ENCODE measurements at places on chromosomes 16 and 17.

- DNase-seq = no peak
These were observed 5.8 kb downstream of the PMFBP1 start for GRCh38 chr16:72166151-72166550.

- peak; percentile 92 for DNase-seq
These were observed 16.0 kb upstream of the TANC2 start for GRCh38 chr17:62950067-62950466.

- no peak for DNase-seq
These were observed 40.8 kb downstream of the SPOP start for GRCh38 chr17:49637050-49637449.

GRCh38 chr17:50311483-50311882, 34.4 kb upstream of the XYLT2 start:
- no peak for DNase-seq

DNA sequence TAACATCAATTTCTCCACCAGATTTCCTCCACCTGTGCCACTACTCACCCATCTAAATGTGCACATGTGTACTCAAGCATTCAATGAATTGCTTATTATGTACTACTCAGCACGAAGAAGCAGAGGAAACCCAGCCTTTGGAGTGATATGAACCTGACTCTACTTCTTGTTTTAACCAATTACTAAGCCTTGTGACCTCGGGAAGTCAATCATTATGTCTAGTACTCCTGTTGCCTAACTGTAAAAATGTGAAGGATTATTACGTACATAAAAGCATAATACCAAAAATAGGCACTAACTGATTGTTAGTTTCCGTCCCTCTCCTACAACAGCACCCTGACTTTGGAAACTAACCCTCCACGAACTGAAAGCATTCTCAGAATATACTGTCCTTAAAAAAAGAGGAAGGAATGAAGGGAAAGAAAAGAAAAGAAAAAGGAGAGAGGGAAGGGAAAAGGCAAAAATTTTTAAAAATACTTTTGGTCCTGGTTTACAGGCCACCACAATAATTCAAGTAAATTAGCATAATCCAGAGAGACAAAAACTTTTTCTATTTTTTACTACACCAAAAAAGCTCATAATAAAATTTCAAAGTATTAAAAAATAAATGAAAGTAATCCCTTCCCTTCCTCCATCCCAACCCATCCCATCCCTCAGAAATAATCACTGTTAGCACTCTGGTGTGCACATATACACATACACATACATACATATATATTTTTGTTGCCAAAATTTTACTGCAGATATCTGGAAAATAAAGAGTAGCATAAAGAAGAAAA, 53.6 kb downstream of the KANSL1 start:
- DNase-seq = no peak

GRCh38 chr17:9370467-9370866, 205.2 kb downstream of the STX8 start:
- DNase-seq = peak; percentile 32

DNA sequence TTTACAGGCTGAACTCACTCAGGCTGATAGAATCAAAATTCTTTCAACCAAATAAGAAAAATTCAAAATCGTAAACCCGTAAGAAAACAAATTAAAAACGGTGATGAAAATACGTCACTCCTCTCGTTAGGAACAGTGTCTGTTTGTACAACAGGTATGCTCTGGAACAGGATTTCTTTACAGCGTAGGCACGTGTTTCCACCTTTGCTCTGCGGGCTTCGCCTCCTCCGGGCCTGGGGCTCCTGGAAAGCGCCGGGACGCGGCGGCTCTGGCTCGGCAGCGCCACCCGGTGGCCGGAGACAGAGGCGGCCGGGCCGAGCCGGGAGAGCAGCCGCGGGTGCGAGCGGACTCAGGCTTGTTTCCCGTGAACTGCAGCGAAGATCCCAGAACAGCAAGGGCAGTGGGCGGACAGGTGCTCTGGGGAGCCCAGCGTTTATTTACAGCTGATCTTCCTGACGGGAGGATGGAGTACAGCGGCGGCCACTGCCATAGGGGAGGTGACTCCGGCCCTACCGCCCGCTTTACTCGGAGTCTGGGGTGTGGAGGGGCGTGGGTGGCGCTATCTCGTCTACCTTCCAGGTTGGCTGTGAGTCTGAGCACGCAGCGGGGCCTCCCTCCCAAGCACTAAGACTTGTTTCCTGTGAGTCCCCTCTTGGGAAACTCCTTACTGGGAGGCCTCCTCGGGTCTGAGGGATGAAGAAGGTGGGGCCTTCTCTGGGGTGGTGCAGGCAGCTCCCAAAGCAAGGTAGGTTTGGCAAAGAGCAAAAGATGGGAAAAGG, 40.5 kb upstream of the ATP2A3 start:
- peak; percentile 39 for DNase-seq

DNA sequence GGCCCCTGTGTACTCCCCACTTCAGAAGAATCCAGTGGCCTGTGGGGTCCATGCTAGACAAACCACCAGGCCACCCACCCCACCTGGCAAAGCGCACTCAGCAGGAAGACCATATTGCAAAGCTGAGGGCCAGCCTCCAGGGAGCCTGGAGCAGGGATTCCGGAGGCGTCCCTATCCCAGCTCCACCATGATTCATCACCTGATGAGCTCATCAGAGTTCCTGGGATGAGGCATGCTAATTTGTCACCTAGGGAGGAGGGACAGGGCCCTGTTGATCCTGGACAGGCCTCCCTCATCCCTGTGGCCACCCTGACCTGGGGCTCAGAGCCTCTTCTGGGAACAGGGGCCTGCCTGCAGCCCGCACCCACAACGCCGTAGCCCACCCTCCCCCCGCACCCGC, 131.6 kb upstream of the PLCG2 start:
- DNase-seq = no peak

DNA sequence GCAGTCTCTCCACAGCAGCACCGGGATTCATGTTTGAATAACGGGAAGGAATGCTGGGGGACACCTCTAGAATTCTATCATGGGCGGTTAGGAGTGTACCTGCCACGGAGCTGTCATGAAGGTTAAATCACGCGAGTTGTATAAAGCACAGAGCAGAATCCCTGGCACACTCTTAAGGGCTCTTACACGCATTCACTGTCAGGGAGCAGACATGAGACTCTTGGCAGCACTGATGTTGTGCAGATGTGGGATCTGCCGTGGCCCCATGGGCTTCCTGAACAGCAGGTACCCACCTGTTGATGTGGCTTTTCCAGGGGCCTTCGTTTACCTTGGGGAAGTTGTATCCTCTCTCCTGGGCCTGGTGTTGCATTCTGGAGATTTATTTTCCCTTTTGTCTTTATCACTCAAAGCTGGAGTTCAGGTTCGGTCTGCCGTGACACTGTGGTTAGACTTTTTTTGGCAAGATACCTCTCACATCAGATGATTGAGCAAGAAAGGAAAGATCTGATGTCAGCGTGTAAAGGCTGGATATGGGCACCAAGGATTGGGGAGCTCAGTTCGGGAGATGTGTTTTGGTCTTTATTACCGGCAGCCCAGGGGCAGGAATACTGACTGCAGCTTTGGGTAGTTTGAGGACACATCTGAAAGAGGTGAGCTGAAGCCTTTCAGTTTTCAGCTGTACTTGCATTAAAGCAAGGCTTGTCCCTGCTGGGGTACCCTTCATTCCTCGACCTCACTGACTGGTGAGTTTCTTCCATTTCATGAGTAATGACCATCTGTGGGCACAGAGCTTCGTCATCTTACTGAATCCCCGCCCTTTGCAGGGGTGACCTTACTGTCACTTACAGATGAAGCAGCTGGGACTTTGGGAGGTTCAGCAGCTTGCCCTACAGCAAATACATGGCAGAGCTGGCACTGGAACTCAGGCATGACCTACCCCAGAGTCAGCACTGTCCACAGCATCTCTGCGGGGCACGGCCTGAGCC, 19.3 kb downstream of the KNOP1 start:
- DNase-seq = no peak

DNA sequence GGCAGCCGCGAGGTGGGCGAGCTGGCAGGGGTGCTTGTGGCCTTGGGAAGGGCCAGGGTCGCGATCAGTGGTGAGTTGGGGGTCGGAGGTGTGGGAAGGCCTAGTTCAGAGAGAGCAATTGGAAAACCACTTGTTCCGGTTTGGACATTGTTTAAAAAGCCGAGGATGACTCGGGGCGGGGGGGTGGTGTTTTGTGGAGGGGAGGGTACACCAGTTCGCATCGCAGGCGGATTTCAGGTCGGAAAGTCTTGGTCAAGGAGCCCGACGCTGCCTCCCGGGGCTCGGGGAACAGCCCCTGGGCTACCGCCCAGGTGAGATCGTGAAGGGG, 66.4 kb downstream of the KPNA2 start:
- no peak for DNase-seq

GRCh38 chr17:39054111-39054645, 87.0 kb upstream of the FBXO47 start:
- DNase-seq = peak; percentile 58

- no peak for DNase-seq
These were observed 2.5 kb downstream of the TUBB3 start for GRCh38 chr16:89925596-89926079.

GRCh38 chr16:58415003-58415402, 22.7 kb downstream of the GINS3 start:
- DNase-seq = no peak

- DNase-seq = no peak
These were observed 154.6 kb downstream of the NTN1 start for GRCh38 chr17:9175700-9176467.

DNA sequence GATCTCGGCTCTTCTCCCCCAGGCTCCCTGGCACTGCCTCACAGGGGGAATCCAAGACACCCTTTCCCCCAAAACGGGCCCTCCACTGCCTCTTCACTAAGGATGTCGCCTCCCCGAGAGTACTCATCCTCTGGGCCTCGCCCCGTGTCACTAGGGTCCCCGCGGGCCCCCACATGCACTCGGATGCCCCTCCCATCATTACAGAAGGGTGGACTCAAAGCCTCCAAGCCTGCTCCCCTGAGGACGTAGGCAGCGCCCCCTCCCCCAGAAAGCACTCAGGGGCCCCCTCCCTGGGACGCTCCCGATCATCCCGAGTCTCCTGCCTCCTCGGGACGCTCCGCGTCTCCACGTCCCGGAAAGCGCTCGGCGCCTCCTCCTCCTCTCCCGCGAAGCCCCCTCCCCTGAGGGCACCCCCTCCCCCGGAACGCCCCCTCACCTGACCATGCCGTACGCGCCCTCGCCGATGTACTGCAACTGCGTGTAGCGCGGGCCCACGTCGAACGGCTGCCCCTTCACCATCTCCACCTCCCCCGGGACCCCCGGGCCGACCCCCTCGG, 338 bp downstream of the MAPK3 start:
- DNase-seq = peak; percentile 10

GRCh38 chr17:50884439-50885311, 18.5 kb upstream of the TOB1 start:
- no peak for DNase-seq

DNA sequence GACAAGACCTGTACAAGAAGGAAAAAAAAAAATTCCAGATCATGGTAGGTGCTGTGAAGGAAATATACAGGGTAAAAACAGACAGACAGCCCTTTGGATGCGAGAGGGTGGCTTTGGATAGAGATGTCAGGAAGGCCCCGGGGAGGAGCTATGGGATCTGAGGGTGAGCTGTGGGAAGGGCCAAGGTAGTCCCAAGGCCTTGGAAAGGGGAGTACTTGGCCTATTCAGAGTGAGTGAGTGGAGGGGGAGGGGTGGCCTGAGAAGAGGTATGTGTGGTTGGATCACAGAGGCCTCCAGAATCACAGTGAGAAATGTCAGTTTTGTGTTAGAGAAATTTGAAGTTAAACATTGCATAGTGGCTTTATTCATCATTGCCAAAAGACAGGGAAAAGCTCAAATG, 31.2 kb upstream of the AKTIP start:
- DNase-seq = no peak

DNA sequence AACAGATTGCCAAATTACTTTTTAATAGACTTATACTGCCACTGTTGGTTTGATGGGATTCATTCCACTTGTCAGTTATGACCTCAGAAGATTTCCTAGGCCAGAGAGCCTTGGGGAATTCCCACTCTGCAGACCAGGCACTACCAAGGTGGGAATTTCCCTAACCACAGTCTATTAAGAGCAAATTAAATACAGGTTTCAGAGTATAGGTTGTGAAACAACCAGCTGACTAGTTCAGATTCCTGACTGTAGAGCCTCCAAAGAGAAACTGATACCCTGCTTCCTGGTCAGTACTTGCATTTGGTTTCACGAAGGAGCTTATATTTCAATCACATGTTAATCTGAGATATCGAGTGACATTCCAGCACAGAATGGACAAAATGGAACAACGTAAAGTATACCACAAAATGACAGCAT, 186.5 kb downstream of the STX8 start:
- DNase-seq = peak; percentile 76

DNA sequence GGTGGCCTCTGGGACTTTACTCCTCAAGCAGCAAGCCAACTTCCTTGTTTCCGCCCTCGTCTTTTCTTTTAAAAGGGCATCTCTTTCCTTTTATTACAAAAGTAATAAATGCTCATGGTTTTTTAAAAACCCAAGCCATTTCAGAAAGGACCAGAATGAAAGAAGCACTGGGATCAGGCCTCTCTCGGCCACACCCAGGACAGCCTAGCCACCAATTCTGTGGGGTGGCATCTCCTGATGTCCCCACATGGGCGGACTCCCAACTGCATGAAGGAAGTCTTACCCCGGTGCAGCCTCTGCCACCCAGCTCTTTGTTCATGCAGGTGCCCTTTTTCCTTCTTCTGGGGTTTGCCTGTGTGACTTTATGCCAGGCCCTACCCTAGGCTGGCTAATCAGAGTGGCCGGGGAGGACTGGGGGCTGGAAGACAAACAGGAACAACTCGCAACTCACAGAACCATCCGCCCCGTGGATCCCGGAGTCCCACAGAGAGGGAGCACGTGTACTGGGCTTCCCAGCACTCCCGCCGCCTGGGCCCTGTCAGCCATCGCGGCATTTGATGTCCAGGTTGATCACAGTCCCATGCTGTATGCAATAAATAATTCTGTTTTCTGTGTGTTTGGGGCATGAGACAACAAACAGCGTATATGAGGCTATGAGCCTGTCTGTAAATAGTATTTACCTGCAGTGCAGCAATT, 2.6 kb upstream of the RASD1 start:
- no peak for DNase-seq

- DNase-seq = peak; percentile 87
These were observed 13.7 kb upstream of the GUCY2D start for GRCh38 chr17:7988750-7989178.

DNA sequence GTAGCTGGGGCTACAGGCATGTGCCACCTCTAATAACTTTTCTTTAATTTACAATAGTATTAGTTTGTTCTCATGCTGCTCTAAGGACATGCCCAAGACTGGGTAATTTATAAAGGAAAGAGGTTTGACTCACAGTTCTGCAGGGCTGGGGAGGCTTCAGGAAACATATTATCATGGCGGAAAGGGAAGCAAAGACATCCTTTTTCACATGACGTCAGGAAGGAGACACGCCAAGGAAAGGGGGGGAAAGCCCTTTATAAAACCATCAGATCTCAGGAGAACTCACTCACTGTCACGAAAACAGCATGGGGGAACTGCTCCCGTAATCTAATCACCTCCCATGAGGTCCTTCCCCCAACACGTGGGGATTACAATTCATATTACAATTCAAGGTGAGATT, 18.3 kb downstream of the IL4R start:
- DNase-seq = no peak

Measured in fibroblast of villous mesenchyme (primary cell).